T-helper 1 cell treated with Interleukin-12 subunit alpha and Interleukin-12 subunit beta and Interleukin-4 antibody, amounts not matched to agents 30 ng/mL and 1 ng/mL, for 36 hours (primary cell): ENCODE measurements at places on chromosomes 3 and 15. TPM values are rescaled to one million over a fixed set of nuclear protein-coding genes. Genes with fewer than 3 reads are reported as not detected.

Gene GP9
- total RNA-seq: not detected in 2 replicates

Gene RBMS3
- 4.1 and 4.2 TPM in 2 replicates for total RNA-seq

Gene HSPBAP1
- 7.3 and 7.5 TPM in 2 replicates for total RNA-seq

Gene SUSD5
- not detected in 2 replicates for total RNA-seq

Gene CHST14
- 11.5 and 12.2 TPM in 2 replicates for total RNA-seq

Gene FBXL2
- total RNA-seq: not detected in 2 replicates
